ENCODE measurements at places on chromosomes 12 and 14.

DNA sequence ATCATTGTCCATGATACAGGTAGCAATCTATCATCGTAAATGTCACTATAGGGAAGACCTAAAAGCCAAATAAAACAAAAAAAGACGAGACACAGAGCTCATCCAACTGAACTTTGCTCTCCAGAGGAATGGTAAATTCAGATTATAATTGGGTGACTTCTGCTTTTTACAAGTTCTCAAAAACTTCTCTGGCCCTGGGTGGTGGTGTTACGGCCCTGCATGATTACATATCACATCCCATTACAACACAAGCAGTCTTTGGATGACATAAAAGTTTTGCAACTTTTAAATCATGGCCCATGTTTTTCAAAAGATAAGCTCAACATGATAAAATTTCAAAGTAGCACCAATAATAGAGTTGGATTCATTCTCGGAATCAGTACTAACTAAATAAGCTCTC, 299.6 kb downstream of the DIO2 start:
- no peak for DNase-seq

DNA sequence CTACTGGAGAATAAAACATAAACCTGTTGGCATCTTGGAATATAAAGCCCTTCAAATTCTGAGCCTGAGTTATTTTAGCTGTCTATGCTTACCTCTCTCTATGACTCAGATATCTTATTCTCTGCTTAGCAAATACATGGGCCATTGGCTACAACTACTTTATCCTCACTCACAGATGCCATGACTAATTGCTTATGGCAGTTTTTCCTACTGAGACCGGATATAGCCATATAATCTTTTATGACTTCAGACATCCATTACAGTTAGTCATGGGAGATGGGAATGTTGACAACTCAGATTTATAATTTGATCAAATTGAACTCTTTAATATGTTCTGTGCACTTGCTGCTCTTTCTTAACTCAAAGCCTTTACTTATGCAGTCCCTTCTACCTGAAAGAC, 502.4 kb upstream of the ATP2B1 start:
- DNase-seq: no peak

DNA sequence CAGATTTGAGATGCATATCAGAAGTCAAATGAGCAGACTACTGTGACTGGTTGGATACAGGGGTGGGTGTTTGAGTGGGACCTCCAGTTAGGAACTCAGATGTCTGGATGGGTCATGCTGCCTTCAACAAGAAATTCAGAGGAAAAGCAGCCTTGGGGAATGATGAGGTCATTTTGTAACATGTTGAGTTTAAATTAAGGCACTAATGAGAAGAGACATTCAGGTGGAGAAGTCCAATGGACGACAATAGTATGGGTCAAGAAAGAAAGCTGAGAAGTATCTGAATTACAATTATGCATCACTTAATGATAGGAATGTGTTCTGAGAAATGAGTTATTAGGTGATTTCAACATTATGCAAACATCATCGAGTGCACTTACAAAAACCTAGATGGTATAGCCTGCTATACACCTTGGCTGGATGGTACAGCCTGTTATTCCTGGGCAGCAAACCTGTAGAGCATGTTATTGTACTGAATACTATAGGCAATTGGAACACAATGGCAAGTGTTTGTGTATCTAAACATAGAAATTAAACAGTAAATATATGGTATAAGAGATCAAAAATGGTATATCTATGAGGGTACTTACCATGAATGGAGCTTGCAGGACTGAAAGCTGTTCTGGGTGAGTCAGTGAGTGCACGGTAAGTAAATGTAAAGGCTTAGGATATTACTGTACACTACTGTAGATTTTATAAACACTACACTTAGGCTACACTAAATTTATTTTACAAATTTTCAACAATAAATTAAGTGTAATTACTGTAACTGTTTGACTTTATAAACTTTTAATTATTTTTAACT, 414.7 kb downstream of the RAD51B start:
- DNase-seq: no peak

DNA sequence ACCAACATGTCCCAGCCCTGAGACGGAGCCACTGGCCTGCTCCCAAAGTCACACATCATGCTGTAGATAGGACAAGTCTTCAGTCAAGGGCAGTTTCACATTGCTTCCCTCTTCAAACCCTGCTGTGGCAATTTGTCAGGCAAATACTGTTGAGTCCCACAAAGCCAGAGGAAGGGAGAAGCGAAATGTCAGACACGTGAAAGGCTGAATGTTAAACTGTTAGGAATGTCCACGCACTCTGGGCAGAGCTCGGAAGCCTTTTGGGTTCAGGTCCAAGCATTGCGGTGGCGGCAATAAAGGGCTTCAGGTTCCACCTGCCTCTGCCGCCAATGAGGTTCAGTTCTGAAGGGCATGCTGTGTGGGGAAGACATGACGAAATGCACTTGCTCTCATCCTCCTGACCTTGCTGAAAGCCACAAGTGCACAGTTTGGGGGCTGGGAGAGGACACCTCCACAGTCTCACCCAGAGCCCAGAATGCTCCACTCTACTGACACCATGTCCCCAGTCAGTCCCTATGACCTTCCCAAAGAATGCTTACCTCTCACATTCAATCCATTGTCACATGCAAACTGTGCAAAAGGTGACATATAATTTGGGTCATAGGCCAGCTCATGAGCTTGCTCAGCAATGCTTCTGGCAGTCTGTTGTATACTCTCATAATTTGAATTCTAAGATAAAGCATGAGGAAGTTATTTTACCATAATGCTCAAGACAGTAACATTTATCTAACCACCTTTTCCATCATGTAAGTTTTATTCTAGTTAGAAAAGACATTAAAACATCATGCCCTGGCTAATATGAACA, 35.7 kb downstream of the RAD9B start:
- no peak for DNase-seq

- no peak for DNase-seq
Measured at GRCh38 chr12:19302100-19302640, 137.1 kb upstream of the AEBP2 start.

DNA sequence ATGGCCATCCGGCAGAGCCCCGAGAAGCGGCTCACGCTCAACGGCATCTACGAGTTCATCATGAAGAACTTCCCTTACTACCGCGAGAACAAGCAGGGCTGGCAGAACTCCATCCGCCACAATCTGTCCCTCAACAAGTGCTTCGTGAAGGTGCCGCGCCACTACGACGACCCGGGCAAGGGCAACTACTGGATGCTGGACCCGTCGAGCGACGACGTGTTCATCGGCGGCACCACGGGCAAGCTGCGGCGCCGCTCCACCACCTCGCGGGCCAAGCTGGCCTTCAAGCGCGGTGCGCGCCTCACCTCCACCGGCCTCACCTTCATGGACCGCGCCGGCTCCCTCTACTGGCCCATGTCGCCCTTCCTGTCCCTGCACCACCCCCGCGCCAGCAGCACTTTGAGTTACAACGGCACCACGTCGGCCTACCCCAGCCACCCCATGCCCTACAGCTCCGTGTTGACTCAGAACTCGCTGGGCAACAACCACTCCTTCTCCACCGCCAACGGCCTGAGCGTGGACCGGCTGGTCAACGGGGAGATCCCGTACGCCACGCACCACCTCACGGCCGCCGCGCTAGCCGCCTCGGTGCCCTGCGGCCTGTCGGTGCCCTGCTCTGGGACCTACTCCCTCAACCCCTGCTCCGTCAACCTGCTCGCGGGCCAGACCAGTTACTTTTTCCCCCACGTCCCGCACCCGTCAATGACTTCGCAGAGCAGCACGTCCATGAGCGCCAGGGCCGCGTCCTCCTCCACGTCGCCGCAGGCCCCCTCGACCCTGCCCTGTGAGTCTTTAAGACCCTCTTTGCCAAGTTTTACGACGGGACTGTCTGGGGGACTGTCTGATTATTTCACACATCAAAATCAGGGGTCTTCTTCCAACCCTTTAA, 1.5 kb downstream of the FOXG1 start:
- no peak for DNase-seq
